Dermis blood vessel endothelial cell (primary cell): ENCODE measurements at places on chromosomes 16 and 17. TPM values are rescaled to one million over a fixed set of nuclear protein-coding genes. Genes with fewer than 3 reads are reported as not detected.

NPIPA5 gene
- 0.98 and 1.0 TPM in 2 replicates for total RNA-seq

FMNL1 gene
- 1.0 and 4.0 TPM in 2 replicates for total RNA-seq

KCNH6 gene
- 0.05 TPM in 1 of 2 replicates, not detected in the other for total RNA-seq

CTRB1 gene
- total RNA-seq: not detected in 2 replicates

SLFN14 gene
- total RNA-seq: not detected in 2 replicates

GP2 gene
- total RNA-seq: not detected in 2 replicates

SHMT1 gene
- total RNA-seq: 11.1 and 23.3 TPM in 2 replicates

TRAF7 gene
- total RNA-seq: 110 and 171 TPM in 2 replicates

HOXB1 gene
- total RNA-seq: not detected in 2 replicates

C17orf100 gene
- total RNA-seq: 0.42 and 0.85 TPM in 2 replicates

DNASE1L2 gene
- total RNA-seq: 0.51 and 0.56 TPM in 2 replicates

ITGB3 gene
- 116 and 150 TPM in 2 replicates for total RNA-seq

MT1G gene
- not detected in 2 replicates for total RNA-seq

SLFN11 gene
- total RNA-seq: 83.3 and 103 TPM in 2 replicates

OTOP3 gene
- total RNA-seq: not detected in 2 replicates

CACNA1H gene
- total RNA-seq: 0.05 and 0.17 TPM in 2 replicates

DNAAF8 gene
- total RNA-seq: 0.70 and 1.7 TPM in 2 replicates

ALDH3A1 gene
- total RNA-seq: 0.85 and 0.93 TPM in 2 replicates

CENPX gene
- total RNA-seq: 27.0 and 33.0 TPM in 2 replicates

CHD9NB gene
- total RNA-seq: 0.65 and 1.9 TPM in 2 replicates
